ENCODE measurements at places on chromosomes 3 and 15.
A peak's percentile ranks its signal among the peaks of the same experiment; 100 is the strongest.

DNA sequence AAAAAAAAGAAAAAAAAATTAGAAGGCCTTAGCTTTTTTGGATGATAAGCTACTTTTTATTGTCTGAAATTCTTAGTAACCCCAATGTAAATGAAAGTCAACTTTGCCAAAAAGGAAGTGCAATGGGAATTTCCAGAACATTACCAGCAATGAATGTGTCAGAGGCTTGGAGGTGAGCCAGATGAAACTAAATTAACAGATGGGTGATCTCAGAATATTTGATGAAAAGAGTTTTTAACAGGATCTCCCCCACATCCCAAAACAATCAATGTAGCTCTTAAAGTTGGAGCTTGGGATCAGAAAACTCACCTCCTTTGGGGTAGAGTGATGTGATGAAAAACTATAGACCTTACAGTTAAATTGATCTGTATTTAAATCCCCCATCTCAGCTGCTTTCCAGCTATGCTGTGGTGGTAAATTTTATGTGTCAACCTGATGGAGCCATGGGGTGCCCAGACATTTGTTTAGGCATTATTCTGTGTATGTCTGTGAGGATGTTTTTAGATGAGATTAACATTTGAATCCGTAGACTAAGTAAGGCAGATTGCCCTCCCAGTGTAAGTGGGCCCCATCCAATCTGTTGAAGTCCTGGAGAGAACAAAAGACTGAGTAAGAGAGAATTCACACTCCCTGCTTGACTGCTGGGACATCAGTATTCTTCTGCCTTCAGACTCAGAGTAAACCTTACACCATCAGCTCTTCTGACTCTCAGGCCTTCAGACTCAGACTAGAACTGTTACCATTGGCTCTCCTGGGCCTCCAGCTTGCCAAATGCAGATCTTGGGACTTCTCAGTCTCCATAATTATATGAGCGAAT lies 84.3 kb upstream of the TNFSF10 start:
- H3K4me3 ChIP-seq, result no peak overlapping the region
- H3K27me3 ChIP-seq, result no peaks in the 10 kb centered on the region
- H3K4me1 ChIP-seq, result peaks cover 22% of the 10 kb centered on the region
- DNase-seq, result no peak
- H3K27ac ChIP-seq, result peak overlapping the region; percentile 67

DNA sequence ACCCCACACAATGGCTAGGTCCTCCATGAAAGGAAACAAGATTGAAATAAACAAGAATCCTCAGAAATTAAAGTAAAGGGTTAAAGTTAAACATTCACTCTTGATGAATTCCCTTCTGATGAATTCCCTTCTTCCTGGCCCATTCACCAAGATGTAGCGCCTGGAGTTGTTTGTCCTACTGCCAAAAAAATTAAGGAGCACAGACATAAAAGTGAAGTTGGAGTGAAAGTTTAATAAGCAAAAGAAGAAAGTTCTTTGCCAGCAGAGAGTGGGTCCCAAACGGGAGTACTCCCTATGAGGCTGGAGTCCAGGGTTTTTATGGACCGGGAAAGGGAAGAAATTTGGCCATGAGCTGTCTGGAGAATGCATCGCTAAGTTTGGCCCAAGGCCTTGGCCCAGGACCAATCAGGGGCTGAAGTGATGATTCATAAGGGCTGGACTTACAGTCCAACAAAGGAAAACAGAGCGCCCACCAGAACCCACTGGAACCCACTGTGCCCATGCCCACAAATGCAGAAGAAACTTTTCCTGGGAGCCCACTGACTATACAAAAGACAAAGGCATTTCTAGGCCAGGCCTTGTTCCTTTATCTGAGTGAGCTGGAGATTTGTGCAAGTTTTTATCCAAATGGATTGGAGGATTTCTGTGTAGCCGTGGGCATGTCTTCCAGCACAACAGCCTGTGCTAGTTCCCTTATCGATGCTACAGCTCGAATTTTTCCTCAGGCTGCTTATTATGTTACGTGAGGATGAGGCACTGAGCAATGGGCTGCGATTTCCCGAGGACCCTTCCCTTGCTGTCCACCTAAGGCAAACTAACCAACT lies 1561.6 kb downstream of the OTOL1 start:
- H3K27me3 ChIP-seq, result no peaks in the 10 kb centered on the region
- H3K4me3 ChIP-seq, result no peak overlapping the region
- H3K36me3 ChIP-seq, result no peaks in the 10 kb centered on the region
- H3K4me1 ChIP-seq, result no peaks in the 10 kb centered on the region
- no peak overlapping the region for H3K27ac ChIP-seq
- no peak for DNase-seq

GRCh38 chr3:162443376-162443775 lies 946.8 kb downstream of the OTOL1 start:
- no peak overlapping the region for H3K27ac ChIP-seq
- H3K4me3 ChIP-seq, result no peak overlapping the region
- no peak for DNase-seq

GRCh38 chr3:126926684-126927400 lies 56.1 kb upstream of the PLXNA1 start:
- peaks cover 25% of the 10 kb centered on the region for H3K4me1 ChIP-seq
- H3K36me3 ChIP-seq, result no peaks in the 10 kb centered on the region
- H3K4me3 ChIP-seq, result no peak overlapping the region
- no peak overlapping the region for H3K27ac ChIP-seq

DNA sequence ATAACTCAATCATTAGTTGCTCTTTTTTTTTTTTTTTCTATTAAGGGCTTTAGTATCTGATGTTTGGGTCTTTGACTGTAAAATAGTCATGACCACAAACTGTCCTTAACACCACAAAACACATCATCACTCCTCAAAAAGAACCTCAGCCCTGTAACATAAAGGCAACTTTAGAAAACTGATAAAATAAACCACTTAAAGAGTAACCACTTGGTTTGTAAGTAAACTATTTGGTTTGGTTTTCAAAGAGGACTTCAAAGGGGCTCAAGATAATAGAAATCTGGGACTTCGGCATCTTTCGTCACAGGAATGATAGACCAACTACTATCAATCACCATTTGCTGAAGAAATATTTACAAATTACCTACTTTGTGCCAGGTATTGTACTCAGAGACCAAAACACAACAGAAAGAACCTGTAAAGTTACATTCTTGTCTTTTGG lies 167.8 kb downstream of the FOXP1 start:
- no peak overlapping the region for H3K27ac ChIP-seq
- peaks cover 49% of the 10 kb centered on the region for H3K27me3 ChIP-seq
- H3K4me1 ChIP-seq, result peaks cover 14% of the 10 kb centered on the region
- DNase-seq, result no peak
- no peak overlapping the region for H3K4me3 ChIP-seq

GRCh38 chr3:132536442-132537153 lies 60.5 kb upstream of the ACKR4 start:
- no peak overlapping the region for H3K4me3 ChIP-seq
- H3K27me3 ChIP-seq, result no peaks in the 10 kb centered on the region
- H3K27ac ChIP-seq, result peak overlapping the region; percentile 86
- H3K4me1 ChIP-seq, result peaks cover 26% of the 10 kb centered on the region

GRCh38 chr15:35061825-35062737 lies 23.0 kb downstream of the NANOGP8 start:
- H3K27me3 ChIP-seq, result peaks cover 3% of the 10 kb centered on the region
- no peaks in the 10 kb centered on the region for H3K36me3 ChIP-seq
- H3K4me3 ChIP-seq, result no peak overlapping the region
- DNase-seq, result no peak

- no peaks in the 10 kb centered on the region for H3K36me3 ChIP-seq
- H3K4me1 ChIP-seq, result no peaks in the 10 kb centered on the region
- no peaks in the 10 kb centered on the region for H3K27me3 ChIP-seq
- no peak overlapping the region for H3K4me3 ChIP-seq
- no peak for DNase-seq
- no peak overlapping the region for H3K27ac ChIP-seq
Measured at GRCh38 chr15:97129674-97130073, 799.2 kb downstream of the NR2F2 start.

- H3K36me3 ChIP-seq, result peaks cover 11% of the 10 kb centered on the region
- no peak overlapping the region for H3K4me3 ChIP-seq
- DNase-seq, result peak; percentile 31
- no peak overlapping the region for H3K27ac ChIP-seq
- peaks cover 5% of the 10 kb centered on the region for H3K4me1 ChIP-seq
Measured at GRCh38 chr3:100254168-100254777, 6.5 kb upstream of the TBC1D23 start.

GRCh38 chr3:149343951-149344350 lies 10.5 kb upstream of the TM4SF18 start:
- no peak overlapping the region for H3K27ac ChIP-seq
- H3K27me3 ChIP-seq, result peaks cover 20% of the 10 kb centered on the region
- no peaks in the 10 kb centered on the region for H3K36me3 ChIP-seq
- no peak overlapping the region for H3K4me3 ChIP-seq

DNA sequence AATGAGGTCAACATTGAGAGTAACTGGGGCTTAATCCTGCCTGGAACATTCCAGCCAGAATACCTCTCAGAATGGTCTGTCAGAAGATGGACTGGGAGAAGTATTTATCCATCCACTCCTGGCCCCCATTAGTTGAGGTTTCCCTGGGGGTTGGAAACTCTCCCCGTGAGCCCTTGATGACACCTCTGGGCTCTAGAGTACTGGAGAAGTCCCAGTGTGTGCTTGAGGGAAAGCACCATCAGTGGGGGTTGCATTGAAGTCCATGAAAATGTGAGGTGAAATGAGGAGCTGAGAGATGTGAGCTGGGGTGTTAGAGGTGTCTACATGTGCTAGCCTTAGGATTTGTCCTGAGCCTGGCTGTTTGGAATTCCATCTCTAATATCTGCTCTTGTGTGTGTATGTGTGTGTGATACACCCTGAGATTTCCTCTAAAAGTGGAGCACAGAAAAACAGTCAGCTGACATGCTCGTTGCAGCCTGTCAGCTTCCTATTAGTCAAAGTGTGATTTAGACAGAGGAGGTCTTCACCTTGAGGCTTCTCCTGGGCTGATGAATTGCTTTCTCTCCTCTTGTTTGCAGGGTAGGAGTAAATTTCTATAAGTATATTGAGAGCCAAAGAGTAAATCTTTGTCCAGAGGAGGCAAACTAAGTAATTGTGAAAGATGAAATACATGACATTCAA lies 67.6 kb downstream of the NR1D2 start:
- no peaks in the 10 kb centered on the region for H3K4me1 ChIP-seq
- no peak overlapping the region for H3K4me3 ChIP-seq
- no peak for DNase-seq
- no peak overlapping the region for H3K27ac ChIP-seq
- no peaks in the 10 kb centered on the region for H3K36me3 ChIP-seq

DNA sequence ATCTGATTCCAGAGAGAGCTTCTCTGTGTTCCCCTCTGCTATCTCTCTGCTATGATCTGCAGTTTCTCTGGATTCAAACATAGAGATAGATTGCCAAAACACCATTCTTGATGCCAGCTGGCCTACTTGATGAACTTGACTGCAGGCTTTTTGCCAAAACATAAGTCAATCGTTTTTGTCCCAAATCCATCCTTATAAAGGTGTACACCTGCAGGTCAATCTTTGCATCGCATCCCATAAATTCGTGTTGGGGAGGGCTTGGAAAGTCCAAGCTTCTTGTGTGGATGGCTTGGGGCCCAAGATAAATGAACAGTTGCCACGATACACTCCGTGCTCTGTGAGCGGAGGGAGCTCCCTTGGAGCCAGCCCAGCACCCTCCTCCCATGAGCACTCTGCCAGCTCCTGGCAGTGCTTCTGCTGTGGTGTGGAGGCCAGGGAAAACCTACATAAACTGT lies 2.7 kb downstream of the CERS3 start:
- DNase-seq, result no peak
- H3K36me3 ChIP-seq, result peaks cover 8% of the 10 kb centered on the region
- peaks cover 12% of the 10 kb centered on the region for H3K4me1 ChIP-seq
- H3K4me3 ChIP-seq, result no peak overlapping the region

GRCh38 chr15:43908516-43909050 lies 81.8 kb downstream of the WDR76 start:
- no peak overlapping the region for H3K27ac ChIP-seq
- H3K36me3 ChIP-seq, result no peaks in the 10 kb centered on the region
- no peaks in the 10 kb centered on the region for H3K27me3 ChIP-seq
- H3K4me1 ChIP-seq, result peaks cover 5% of the 10 kb centered on the region

DNA sequence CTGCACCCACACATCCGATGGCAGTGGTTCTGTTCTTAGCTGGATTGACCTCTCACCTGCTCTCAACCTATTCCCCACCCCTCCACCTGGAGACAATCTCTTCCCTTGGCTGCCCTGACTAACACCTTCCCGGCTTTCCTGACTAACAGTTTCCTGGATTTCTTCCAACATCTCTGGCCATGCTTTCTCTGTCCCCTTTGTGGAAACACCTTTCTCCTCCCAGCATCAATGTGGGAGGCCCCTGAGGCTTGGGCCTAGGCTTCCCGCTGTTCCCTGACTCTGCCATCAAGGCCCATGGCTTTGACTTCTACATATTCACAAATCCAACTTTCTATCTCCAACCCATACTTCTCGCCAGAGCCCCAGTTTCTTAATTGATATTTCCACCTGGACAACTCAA lies 142.8 kb upstream of the ATP2B2 start:
- no peaks in the 10 kb centered on the region for H3K4me1 ChIP-seq
- H3K4me3 ChIP-seq, result no peak overlapping the region
- no peak for DNase-seq
- no peaks in the 10 kb centered on the region for H3K36me3 ChIP-seq
- no peak overlapping the region for H3K27ac ChIP-seq
- H3K27me3 ChIP-seq, result peaks cover 8% of the 10 kb centered on the region

GRCh38 chr3:169311381-169311780 lies 352.1 kb downstream of the MECOM start:
- H3K4me1 ChIP-seq, result no peaks in the 10 kb centered on the region
- DNase-seq, result no peak
- no peak overlapping the region for H3K27ac ChIP-seq
- no peaks in the 10 kb centered on the region for H3K36me3 ChIP-seq
- H3K27me3 ChIP-seq, result no peaks in the 10 kb centered on the region
- no peak overlapping the region for H3K4me3 ChIP-seq

DNA sequence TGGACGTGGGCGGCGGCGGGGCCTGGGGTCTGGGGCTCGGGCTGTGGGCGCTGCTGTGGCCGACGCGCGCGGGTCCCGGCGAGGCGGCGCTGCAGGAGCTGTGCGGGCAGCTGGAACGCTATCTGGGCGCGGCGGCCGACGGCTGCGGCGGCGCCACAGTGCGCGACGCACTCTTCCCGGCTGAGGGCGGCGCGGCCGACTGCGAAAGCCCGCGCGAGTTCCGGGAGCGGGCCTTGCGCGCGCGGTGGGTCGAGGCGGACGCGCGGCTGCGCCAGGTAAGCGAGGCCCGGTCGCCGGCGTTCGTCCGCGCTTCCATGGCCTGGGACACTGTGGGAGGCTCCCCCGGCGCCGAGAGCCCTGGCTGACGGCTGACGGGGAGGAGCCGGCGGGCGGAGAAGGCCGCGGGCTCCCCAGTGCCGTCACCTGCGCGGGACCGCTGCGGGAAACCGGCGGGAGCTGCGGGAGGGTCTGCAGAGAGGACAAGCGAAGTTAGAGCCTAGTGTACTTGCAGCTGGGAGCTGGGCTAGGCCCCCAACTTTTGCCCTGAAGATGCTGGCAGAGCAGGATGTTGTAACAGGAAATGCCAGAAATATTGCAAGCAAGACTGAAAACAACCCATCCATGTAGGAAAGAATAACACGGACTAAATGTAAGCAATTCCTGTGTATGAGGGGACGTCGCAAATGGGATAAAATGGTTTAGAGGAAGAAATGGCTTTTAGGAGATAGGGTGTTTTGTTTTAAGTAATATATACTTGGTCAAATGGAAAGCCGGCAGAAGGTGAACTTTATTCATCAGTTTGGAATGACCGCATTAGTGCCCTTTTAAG lies 847 bp downstream of the WHAMM start:
- peak overlapping the region; percentile 92 for H3K4me3 ChIP-seq
- DNase-seq, result peak; percentile 26
- H3K36me3 ChIP-seq, result peaks cover 21% of the 10 kb centered on the region
- peaks cover 34% of the 10 kb centered on the region for H3K4me1 ChIP-seq

GRCh38 chr15:98740295-98740694 lies 92.0 kb downstream of the IGF1R start:
- no peak overlapping the region for H3K27ac ChIP-seq
- DNase-seq, result no peak
- peaks cover 3% of the 10 kb centered on the region for H3K36me3 ChIP-seq
- no peak overlapping the region for H3K4me3 ChIP-seq
- H3K27me3 ChIP-seq, result no peaks in the 10 kb centered on the region
- H3K4me1 ChIP-seq, result peaks cover 48% of the 10 kb centered on the region

All from activated T-helper 1 cell treated with anti-CD3 and anti-CD28 coated beads, Interleukin-12 subunit alpha, Interleukin-12 subunit beta, Interleukin-2, Interleukin-4 antibody, amounts not matched to agents 30 ng/mL and 10 ng/mL and 1 ng/mL, durations not matched to agents 14 hours and 24 hours and 36 hours (primary cell).